AG08396 (cell line): ENCODE measurements at places on chromosomes 6 and 20.

GRCh38 chr6:6315660-6316059 lies 4.8 kb downstream of the F13A1 start:
- DNase-seq = peak; percentile 23

GRCh38 chr20:23397961-23398360 lies 23.3 kb downstream of the NAPB start:
- DNase-seq = peak; percentile 35

DNA sequence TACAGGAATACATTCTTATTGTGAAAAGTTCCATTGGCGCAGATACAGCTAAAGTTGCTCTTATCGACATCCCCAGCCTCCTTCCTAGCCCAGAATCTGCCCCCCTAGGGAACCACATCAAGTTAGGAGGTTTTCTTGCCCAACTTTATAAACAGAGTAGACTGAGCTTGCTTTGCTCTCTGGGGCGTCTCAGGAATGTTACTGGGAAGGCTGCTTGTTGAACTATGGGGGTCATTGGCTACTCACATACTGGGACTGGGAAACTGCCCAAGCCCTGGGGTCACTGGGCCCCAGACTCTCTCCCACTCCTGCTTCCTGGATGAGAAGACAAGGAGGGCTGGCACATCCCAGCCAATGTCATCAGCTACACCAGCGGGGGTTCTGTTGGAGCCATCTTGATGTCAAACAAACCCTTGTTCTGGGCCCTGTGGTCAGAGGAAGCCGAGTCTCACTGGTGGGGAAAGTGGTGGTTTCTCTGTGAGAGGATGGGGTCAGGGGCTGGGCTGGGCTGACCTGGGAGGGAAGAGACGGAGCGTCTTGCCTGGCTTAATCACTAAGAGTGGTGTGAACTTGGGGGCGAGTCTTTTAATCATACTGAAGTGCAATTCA lies 26.0 kb downstream of the BPIFB4 start:
- no peak for DNase-seq

DNA sequence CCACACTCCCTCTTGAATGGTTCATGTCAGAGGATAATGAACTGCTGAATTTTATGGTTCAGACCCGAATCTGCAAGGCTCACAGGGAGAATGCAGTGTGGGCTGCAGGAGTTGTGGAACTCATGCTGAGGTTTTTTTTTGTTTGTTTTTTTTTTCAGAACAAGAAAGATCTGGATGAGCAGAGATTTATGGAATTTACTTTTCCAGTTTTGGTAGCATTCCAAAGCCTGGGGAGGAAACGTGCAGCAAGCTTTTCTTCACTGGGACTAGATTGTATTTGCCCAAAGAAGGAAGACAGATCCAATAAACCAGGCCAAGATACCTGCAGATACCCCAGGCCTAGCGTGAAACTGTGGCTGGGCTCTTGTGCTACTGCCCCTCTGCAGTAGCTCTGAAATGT lies 223.9 kb upstream of the TAB2 start:
- peak; percentile 29 for DNase-seq

GRCh38 chr20:25512709-25513108 lies 72.6 kb downstream of the NINL start:
- no peak for DNase-seq

DNA sequence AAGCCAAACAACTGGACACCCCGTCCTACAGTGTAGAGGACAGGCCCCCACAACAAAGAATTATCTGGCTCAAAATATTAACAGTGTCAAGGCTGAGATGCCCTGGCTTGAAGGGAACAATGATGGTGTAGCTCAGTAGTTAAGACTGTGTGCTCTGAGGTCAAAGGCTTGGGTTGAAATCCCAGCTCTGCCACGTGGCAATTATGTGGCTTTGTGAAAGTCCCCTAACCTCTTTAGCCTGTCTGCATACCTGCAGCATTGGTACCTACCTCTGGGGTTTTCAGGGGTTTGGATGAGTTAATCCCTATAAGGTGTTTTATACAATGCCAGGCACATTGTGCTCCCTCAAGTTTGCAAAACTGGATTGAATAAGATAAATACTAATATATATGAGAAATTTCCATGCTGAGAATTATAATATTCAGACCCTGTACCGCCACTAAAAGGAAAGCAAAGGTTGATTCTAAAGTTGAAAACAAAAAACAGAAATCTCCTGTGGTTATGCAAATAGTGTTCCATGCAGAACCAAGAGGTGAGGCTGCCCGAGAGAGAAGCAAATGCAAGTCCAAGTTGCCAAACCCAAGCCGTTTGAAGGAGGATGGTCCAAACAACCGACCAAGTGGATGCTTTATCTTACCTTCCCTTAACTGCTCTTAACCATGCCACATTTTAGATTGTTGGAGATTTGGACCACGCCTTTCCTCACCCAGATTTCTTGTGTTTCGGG lies 199.8 kb downstream of the NFATC2 start:
- no peak for DNase-seq

DNA sequence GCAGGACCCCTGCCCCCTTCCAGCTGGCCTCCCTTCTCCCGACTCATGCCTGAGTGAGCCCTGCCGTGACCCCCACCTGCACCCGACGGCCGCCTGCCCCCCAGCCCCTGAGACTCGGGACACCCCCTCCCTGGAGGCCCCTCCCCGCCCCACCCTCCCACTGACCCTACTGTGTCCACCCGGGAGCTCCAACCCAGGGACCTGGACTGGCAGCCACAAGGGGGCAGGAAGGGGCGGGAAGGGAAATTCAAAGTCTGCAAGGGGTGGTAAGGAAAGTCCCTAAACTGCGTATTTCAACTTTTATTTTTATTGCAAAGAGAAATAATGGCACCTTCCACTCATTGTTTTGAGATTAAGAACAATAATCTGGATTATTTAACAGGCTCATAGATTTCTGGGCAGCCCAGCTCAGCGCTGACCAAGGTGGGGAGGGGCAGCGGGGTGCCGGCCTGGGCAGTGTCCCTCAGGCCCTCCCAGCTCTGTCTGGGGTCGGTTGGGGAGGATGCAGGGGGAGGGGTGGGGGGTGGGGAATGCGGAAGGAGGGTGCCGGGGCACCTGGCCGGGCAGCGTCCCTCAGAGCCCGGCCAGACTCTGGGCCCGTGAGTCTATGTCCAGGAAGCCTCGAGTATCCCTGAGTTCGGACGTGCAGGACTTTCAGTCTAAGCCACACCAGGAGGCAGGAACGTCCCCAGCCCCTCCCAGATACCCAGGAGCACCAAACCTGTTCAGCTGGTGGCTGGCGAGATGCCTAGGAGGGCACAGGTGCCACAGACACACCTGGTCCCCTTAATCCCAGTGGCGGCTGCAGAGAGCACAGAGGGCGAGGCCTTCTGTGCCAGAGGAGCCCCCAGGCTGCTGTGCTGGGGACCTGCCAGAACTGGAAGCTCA lies 1.3 kb upstream of the PTK6 start:
- no peak for DNase-seq

- DNase-seq = no peak
These were observed 728.5 kb upstream of the MARCKS start for GRCh38 chr6:113128661-113129060.

GRCh38 chr6:132934496-132934895 lies 120.1 kb downstream of the RPS12 start:
- DNase-seq = no peak

DNA sequence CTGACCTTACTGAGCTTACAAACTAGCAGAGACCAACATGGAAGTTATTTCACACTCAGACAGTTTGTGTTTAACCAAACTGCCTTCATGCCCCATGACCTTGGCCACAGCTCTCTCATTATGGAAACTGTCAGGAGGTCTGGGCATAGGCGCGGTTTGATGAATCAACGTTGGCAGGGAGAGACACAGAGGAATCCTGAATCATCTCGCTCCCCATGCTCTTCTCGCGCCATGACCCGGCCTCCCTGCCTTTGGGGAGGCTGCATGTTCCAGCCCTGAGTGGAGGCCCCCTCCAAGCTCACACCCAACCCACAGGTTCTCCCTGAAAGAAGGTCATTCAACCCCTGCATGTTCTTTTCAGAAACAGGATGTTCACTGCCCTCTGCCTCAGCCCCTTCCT lies 15.9 kb upstream of the GDAP1L1 start:
- no peak for DNase-seq
